ENCODE measurements at places on chromosomes 12 and 14.

DNA sequence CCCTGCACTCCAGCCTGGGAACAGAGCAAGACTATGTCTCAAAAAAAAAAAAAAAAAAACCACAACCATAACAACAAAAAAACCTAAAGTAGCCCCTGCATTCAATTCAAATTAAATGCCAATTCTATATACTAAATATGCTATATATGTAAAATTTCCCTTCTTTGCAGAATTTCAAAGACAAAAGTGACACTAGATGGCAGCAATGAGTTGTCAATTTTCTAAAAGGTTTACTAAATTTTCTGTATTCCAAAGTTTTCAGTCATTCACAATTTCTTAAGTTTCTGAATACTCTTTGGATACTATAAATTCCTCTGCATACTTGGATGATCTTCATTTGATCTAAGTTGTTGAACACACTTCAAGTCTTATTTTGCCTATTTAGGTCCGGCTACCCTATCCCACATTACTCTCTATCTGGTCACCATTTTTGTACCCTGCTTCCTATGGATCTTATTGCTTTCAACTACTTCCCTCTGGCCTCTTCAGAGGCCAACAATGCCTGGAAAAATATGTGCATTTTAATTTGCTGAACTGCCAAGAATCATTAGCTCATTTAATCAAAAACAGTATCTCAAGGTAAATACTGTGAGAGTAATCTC is 27.9 kb downstream of the HNRNPC start:
- DNase-seq = no peak

- DNase-seq = no peak
Observed at GRCh38 chr12:3215410-3215975, 138.3 kb downstream of the TSPAN9 start.

- DNase-seq = no peak
Observed at GRCh38 chr14:50452979-50453705, 56.5 kb upstream of the CDKL1 start.

DNA sequence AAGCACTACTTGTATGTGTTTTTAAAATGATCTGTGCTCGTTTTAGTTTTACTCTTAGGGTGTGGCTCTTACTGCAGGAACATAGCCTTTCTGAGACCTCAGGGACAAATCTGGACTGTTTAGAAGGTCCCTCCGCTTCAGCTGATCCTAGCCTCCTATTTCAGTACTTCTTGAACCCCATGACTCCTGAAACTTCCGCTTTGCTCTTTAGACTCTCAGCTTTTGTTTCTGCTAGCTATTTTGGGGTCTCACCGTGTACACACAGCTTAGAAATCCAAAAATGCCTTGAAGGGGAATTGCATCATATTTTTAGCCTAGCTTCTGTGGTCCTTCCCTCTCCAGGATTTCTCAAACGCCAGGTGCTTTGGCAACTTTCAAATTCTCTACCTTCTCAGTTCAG is 8.3 kb downstream of the OR11G2 start:
- no peak for DNase-seq

- DNase-seq = peak; percentile 32
Observed at GRCh38 chr14:33799705-33800570, 150.9 kb downstream of the EGLN3 start.

Data from heart right ventricle (tissue), 16 donors.